Stimulated activated CD8-positive, alpha-beta memory T cell treated with anti-CD3 and anti-CD28 coated beads, Interleukin-2, amount 100 ng/mL, for 1 hour (primary cell): ENCODE measurements at places on chromosomes 6 and 20.

DNA sequence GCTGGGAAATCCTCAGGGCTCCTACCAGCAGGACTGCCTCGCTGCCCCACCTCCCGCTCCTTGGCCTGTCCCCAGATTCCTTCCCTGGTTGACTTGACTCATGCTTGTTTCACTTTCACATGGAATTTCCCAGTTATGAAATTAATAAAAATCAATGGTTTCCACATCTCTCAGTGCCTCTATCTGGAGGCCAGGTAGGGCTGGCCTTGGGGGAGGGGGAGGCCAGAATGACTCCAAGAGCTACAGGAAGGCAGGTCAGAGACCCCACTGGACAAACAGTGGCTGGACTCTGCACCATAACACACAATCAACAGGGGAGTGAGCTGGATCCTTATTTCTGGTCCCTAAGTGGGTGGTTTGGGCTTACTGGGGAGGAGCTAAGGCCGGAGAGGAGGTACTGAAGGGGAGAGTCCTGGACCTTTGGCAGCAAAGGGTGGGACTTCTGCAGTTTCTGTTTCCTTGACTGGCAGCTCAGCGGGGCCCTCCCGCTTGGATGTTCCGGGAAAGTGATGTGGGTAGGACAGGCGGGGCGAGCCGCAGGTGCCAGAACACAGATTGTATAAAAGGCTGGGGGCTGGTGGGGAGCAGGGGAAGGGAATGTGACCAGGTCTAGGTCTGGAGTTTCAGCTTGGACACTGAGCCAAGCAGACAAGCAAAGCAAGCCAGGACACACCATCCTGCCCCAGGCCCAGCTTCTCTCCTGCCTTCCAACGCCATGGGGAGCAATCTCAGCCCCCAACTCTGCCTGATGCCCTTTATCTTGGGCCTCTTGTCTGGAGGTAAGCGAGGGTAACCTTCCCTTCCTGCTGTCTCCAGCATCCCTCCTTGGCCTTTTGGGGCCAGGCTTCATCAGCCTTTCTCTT, at the start of gene CFB:
Gene CFB (plus strand): TSS at position 589 of the 863 bp plus-strand sequence. CDS start 127 bp downstream, at position 716.
- DNase-seq, result no peak

DNA sequence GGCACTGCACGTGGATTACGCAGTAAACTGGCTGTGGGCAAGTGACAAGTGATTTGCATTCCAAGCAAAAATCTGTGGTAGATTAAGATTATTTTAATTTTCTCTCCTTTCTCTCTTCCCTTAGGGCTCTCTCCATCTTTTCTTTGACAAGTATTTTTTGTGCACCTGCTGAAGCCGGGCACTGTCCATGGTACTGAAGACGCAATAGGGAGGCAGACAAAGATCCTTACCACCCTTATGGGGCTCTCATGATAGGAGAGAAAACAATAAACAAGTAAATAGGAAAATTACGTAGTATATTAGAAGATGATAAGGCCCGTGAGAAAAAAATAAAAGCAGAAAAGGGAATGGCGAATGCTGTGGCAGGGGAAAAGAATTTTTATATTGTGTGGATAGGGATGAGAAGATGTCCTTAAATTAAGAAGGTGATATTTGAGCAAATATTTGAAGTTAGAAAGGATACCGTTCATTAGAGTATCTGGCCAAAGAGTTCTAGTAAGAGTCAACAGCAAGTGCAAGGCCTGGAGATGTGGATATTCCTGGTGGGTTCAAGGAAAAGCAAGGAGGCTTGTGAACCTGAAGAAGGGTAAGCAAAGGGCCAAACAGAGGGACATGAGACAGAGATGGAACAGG, 146.0 kb downstream of the LAMP5 start:
- DNase-seq, result no peak

DNA sequence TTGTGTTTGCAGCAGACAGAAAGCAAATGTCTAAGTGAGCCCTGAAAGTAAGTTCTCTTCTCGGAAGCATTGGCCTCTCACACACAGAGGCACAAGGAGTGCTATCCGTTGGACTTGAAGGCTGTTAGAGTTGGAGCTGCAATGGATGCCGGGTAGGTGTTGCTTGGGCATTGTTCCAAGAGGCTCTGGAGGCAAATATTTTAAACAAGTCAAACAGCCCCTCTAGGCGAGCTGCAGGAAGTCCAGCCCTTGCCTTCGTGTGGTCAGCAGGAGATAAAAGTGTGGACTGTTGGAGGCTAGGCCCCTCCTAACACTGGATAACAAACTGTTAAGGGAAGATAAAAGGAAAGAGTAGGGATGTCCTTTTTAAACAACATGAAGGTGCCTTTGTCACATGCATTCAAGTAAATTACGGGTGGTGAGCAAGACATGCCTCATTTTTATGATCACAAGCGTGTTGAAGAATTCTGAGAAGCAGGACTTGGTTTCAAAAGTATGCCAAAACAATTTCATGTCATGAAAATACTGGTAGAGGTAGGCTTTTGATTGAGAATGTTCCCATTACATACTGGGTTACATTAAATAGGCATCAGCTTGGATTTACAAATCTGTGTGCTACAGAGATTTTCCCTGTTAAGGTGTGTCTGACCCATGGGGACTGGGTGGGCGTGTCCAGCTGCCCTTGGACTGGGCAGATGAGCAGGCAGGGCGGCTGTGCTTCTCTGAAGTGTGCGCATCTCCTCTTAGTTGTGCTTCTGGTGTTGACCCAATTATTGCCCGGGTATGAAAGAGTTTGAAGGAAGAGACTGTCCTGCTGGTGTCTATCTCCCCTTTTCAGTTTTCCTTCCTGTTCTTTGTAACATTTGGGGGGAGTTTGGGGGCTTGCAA, 57.5 kb downstream of the RREB1 start:
- DNase-seq, result no peak

- DNase-seq, result no peak
Measured at GRCh38 chr6:34565722-34566137, 9.6 kb upstream of the SPDEF start.
